Activated CD4-positive, alpha-beta T cell treated with anti-CD3 and anti-CD28 coated beads for 4 hours (primary cell): ENCODE measurements at places on chromosomes 3 and 15.

GRCh38 chr3:58419780-58420507 is 13.7 kb downstream of the PDHB start:
- DNase-seq: no peak

DNA sequence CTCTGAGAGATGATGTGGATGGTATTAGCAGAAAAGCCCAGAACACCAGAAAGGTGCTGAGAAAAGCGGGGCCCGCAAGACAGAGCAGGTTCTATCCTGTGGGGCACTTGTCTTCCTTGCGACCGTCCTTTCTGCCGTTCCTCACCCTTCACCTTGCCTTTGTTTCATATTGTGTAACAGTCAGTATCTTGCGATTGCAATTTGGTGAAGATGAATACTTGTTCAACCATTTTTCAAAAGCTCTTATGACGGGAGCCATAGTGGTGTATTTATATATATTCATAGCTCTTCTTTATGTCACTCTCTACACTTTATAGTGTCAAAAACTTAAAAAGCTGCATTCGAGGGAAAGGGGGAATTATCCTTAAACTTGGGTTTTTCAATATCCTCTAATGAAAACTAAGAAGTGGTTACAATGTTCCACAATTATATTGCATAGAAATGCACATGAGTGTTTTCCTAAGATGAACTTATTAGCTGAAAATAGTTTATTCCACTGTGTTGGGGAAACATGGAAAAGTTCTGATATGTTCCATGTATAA is 797 bp downstream of the MAP3K13 start:
- DNase-seq: no peak

- no peak for DNase-seq
These were observed 8.4 kb upstream of the DHX30 start for GRCh38 chr3:47794544-47794943.

GRCh38 chr3:113552851-113553250 is 20.5 kb downstream of the SIDT1 start:
- DNase-seq: peak; percentile 28

GRCh38 chr3:194860725-194861124 is 175.0 kb downstream of the FAM43A start:
- DNase-seq: no peak

- no peak for DNase-seq
These were observed 373.3 kb upstream of the RBMS3 start for GRCh38 chr3:28907616-28908015.

DNA sequence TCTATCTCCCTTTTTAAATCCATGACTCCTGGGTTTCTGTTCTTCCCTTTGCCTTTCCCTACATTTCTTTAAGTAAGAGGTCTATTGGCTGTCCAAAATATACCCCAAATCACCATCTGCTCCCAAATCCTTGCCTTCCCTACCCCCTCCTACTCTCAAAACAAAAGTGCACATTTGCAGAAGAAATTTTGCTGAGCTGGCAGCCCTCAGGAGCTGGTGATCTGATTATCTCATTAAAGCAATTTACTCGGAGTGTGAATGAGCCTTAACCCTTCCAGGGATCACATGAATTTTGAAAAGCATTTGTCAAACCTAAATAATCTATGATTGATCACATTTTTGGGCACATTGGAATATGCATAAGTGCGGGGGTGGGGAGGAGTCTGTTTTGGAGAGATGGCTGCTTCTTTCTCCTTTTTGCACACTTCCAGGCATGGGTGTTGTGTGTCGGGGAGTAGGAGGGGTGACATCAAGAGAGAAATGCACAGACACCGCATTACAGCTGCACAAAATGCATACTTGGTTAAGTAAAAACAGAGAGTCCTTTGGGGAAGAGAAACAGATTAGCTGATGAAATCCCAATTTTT is 892.6 kb downstream of the TUSC7 start:
- DNase-seq: no peak

DNA sequence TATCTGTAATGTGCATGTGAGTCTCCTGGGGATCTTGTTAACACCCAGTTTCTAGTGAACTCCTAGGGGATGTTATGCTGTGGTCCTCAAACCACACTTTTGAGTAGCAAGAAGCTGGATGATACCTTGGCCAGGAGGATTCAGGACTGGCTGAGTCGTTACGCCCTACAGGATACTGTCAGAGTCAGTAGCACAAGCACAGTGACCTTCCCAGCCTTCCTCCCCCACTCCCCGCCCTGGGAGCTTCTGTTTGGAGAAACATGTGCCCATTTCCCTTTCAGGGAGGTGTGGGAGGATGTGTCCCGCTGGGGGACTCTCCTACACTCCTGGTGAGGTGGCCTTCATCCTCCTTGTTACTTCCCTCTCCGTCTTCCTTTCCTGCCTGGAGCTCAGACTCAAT is 76.4 kb upstream of the TRPM1 start:
- DNase-seq: no peak

GRCh38 chr3:29137601-29138000 is 143.3 kb upstream of the RBMS3 start:
- no peak for DNase-seq

DNA sequence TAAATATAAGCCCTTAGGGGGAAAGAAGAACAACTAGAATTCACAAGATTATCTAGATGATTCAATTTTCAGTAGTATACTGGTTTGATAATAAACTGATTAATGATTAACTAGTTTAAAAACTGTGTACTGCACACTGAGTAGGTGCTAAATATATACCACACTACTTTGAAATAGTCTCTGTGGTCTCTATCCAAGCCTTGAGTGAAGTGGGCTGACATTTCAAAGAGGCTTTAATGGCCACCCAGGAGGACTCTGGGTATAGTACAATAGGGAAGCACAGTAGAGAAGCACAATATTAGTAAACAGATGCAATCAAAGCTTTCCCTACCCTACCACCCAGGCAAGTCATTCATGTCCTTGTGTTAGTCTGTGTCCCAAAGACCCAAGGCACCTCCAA is 46.7 kb downstream of the FILIP1L start:
- DNase-seq: no peak

GRCh38 chr3:24829011-24829581 is 334.4 kb upstream of the THRB start:
- DNase-seq: no peak
